ENCODE measurements at places on chromosomes 16 and 17.

DNA sequence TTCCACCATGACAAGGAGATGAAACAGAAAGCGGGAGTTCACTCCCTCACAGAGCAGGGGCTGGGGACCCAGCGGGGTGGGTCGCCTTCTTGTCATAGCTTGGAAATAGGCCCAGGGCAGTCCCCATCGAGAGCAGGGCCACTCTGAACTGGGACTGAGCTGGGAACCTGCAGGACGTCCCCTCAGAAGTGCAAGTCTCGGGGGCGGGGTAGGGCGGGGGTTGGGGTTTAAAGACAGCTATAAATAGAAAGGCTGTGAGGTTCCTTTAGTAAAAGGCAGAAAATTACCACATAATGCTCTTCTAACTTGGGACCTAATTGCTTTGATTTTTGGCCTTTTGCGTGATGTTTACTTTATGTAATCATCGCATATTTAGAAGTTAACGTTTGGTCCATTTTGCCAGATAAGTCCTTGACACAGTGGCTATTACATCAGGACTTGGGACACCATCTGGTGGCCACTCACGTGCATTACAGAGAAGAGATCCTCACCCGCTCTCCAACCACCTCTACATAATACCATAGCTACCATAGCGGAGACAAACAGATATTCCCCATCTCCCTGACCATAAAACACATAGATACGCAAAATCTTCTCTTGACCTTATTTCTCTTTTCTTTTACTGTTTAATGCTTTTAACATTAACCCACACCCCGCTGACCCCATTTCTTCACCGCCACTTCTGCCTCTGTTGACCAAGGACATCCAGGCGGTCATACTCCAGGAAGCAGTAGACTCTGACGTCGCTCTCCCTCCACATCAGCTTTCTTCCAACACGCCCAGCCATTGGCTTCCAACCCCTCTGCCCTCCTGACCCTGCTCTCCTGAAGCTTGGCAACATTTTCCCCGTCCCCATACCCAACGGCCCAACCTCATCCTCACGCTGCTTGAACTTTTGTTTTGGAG, 27.5 kb upstream of the PIK3R6 start:
- DNase-seq, result no peak

GRCh38 chr17:45338023-45338781, 21.4 kb upstream of the MAP3K14 start:
- DNase-seq, result peak; percentile 71

GRCh38 chr16:75312875-75313274, 61.5 kb upstream of the BCAR1 start:
- no peak for DNase-seq

GRCh38 chr17:7932949-7933348, 943 bp downstream of the CNTROB start:
- DNase-seq, result no peak

DNA sequence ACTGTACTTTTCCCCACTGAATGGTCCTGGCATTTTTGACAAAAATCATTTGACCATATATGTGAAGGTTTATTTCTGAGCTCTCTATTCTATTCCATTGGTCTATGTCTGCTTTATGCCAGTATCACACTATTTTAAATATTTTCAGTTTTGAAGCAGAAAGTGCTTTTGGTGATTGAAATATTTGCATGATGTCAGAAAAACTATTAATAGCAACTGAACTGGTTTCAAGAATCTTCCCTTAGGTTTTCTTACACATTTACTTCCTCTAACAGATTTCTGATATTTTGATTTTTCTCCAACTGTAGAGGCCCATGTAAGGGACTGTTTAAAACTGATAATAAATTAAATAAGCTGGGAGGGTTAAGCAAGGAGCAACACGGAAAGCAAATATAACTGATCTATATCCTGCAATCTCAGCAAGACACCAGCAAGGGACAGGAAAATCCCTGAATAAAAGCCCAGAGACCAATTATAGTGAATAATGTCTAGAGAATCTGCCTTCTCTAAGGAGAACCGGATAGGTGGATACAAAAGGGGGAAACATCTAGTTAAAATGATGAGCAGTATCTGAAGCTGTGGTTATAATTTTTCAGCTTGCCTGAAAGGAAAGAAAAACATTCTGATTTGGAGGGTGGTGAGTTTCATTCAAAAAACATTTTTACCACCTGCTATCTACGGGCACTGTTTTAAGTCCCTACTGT, 80.9 kb upstream of the STAC2 start:
- DNase-seq, result no peak

Measured in ascending aorta (tissue), 2 donors.